Activated CD8-positive, alpha-beta T cell treated with anti-CD3 and anti-CD28 coated beads, Interleukin-2, amount 10 ng/mL, durations not matched to agents 7 days and 5 days (primary cell): ENCODE measurements at places on chromosomes 3 and 15. TPM values are rescaled to one million over a fixed set of nuclear protein-coding genes. Genes with fewer than 3 reads are reported as not detected.

TEX9 gene
- total RNA-seq = 0.60 TPM

SEMA3G gene
- 0.13 TPM for total RNA-seq

SPTSSB gene
- total RNA-seq = not detected

GRCh38 chr3:145801696-145802095 lies 359.3 kb downstream of the PLOD2 start:
- no peak for DNase-seq
- no peak overlapping the region for H3K4me3 ChIP-seq
- H3K4me1 ChIP-seq = no peaks in the 10 kb centered on the region

GRCh38 chr3:187808527-187808895 lies 63.2 kb upstream of the BCL6 start:
- DNase-seq = no peak
- no peak overlapping the region for H3K4me3 ChIP-seq
- no peaks in the 10 kb centered on the region for H3K27me3 ChIP-seq
- no peak overlapping the region for H3K27ac ChIP-seq
- peaks cover 14% of the 10 kb centered on the region for H3K36me3 ChIP-seq
- H3K4me1 ChIP-seq = peaks cover 42% of the 10 kb centered on the region

DNA sequence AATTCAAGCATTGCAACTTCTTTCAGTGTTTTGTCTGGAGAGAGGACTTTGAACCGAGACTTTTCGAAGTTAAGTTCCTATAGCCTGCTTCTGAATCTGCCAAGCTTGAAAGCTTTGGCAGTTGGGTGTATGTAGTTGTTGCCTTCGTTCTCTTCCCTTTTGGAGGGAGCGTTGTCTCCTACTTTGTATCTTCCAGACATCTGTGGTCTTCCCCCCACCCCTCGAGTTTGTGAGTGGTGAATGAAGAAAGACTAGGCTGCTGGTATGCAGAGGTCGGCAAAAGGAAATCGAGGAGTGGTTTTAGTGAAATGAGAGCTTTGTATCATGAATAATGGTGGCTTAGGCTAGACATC lies 1.3 kb downstream of the CTNNB1 start:
- peaks cover 44% of the 10 kb centered on the region for H3K4me1 ChIP-seq
- peaks cover 14% of the 10 kb centered on the region for H3K36me3 ChIP-seq
- peaks cover 18% of the 10 kb centered on the region for H3K27me3 ChIP-seq
- H3K4me3 ChIP-seq = peak overlapping the region; percentile 87

- peaks cover 9% of the 10 kb centered on the region for H3K4me1 ChIP-seq
- DNase-seq = no peak
- no peak overlapping the region for H3K27ac ChIP-seq
- no peak overlapping the region for H3K4me3 ChIP-seq
- peaks cover 84% of the 10 kb centered on the region for H3K36me3 ChIP-seq
Observed at GRCh38 chr15:79886124-79886523, 10.7 kb downstream of the MTHFS start.

DNA sequence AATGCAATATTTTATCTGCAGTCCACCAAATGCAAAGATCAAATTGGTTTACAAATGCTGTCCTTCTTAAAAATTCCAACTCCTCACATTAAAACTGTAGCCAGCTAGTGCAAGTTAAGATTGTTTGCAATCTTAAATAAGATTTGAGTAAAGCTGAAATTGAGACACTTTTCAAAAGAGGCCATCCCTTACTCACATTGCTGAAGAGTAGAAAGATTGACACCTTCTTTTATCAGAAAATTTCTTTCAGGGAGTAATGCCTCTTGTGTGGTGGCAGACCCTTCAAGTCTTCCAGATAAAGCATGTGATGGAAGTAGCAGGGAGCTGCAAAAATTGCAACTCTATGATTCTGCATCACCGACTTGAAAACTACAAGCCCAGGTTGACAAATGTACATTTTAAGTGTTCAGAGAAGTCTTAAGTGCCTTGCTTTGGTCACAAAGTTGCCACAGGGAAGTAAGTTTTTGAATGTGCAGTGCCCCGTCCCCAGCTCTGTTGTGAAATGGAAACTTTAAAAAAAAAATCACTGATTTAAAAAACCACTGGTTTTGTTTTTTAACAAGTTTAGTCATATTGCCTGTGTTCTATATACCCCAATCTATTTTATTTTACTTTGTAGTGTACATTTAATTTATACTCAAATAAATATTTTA lies 12.6 kb downstream of the CD86 start:
- H3K4me3 ChIP-seq = no peak overlapping the region
- H3K27me3 ChIP-seq = peaks cover 13% of the 10 kb centered on the region
- no peak for DNase-seq
- H3K36me3 ChIP-seq = no peaks in the 10 kb centered on the region
